NCI-H524 (cell line): ENCODE measurements at places on chromosomes 12 and 14.
A peak's percentile ranks its signal among the peaks of the same experiment; 100 is the strongest.

GRCh38 chr12:48157889-48158370 is 615 bp upstream of the ASB8 start:
- DNase-seq: no peak

GRCh38 chr12:26971963-26972362 is 33.7 kb downstream of the FGFR1OP2 start:
- no peak for DNase-seq

DNA sequence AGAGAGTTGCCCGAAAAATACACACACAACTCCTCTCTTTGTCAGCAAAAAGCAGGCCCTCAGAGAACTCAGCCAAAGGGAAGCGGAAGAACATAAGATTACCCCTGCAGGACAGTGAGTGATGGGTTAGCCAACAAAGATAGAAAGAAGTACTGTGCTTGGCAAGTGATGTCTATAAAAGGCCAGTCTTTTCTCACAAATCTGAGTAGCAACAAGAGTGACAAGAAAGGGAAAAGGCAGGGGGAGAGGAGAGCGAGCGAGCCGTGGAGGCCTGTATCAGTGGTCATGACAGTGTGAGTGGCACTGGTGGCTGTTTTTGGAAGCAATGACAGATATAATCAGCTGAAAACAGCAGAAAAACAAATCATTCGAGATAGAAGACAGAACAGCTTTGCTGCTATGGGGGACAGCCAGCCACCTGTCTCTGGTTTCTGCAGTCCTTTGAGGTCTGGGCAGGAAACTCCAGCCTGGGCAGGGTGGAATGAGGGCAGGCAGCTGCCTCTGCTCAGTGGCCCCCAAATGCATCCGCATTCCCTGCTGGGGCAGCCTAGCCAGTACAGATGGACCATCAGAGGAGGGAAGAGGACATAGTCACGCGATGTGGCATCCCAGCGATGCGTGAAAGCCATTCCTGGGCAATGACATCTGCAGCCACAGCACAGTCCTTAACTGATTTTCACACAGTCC is 74.7 kb downstream of the TRIM9 start:
- no peak for DNase-seq

- DNase-seq: no peak
These were observed 420.6 kb downstream of the RAD51B start for GRCh38 chr14:68239988-68240771.

DNA sequence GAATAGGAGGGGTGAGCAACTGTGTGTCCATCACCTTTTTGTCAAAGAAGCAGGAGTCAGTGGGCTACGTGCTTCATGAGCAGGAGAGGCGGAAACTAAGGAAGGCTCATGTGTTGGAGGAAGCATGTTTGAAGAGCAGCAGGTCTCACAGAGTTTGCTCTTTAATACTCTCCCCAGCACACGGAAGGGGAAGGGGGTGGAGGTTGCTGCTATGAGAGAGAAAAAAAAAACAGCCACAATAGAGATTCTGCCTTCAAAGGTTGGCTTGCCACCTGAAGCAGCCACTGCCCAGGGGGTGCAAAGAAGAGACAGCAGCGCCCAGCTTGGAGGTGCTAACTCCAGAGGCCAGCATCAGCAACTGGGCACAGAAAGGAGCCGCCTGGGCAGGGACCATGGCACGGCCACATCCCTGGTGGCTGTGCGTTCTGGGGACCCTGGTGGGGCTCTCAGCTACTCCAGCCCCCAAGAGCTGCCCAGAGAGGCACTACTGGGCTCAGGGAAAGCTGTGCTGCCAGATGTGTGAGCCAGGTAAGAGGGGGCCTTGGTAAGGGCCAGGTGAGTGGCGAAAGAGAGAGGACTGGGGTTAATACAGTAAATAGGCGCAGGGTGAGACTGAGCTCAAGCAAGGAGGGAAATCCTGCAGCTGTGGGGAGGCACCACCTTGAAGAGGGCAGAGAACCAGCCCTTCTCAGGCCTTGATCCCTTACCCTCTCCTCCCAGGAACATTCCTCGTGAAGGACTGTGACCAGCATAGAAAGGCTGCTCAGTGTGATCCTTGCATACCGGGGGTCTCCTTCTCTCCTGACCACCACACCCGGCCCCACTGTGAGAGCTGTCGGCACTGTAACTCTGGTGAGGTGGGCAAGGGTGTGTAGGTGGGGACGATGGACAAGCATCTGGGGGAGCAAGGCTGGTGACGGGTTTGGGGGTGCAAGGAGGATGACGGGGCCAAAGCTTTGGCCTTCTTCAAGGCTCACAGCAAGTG is at the start of gene CD27:
Gene CD27 (plus strand): TSS at position 252 of the 985 bp plus-strand sequence. CDS start 141 bp downstream, at position 393.
- no peak for DNase-seq

- peak; percentile 78 for DNase-seq
These were observed 3.8 kb downstream of the TRAF3 start for GRCh38 chr14:102781063-102781462.

- no peak for DNase-seq
These were observed 73.7 kb downstream of the DUSP16 start for GRCh38 chr12:12488823-12489550.

DNA sequence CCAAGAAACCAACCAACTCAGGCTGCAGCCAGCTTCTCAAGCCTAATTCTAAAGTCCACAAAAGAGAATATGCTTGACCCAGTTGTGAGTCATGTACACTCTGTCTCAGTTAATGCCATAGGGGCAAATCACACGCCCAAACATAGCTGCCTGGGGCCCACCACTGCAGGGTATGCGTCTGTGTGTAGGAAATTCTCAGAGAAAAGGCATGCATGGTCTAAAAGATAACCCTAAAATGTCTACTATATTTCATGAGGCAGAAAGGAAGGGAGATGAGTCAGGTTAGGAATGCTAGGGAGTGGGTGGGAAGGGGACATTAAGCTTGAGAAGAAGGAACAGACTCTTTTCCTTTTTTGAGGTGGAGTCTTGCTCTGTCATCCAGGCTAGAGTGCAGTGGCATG is 22.3 kb upstream of the SPTLC2 start:
- no peak for DNase-seq

GRCh38 chr12:71276541-71276940 is 118.7 kb upstream of the TSPAN8 start:
- DNase-seq: no peak

DNA sequence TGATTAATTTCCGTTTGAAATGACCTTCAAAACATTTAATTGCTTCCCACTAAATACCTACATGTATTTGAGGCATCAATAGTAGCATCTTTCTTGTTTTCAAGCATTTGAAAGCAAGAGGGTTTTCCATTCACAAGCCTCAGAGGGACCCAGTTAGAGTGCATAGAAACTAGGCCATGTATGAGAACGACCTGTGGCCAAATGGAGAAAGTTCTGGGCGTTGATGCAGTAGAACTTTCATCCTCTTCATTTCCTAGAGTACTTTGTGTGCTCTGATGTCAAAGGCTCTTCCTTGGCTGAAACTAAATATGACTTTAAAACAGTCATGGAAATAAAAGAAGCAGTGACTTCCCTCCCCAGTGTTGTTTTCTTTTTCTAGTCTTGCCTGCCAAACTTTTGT is 944 bp upstream of the DHRS7 start:
- DNase-seq: no peak

DNA sequence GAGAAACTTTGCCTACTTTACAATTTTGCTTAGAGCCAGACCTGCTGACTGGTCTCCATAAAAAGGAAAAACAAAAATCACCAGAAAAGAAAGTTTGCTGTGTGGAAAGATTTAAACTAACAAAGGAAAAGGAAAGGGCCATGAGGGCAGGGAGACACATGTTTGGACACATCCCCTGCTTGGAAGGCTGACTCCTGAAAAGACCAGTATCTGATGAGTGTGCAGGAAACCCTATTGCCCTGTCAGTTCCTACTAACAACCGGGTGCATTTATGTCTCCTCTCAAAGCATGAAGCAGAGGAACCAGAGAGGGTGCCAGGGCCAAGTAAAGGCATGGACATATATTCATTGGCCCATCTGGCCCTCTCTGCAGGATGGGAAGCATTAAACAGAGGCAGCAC is 7.0 kb upstream of the STAB2 start:
- DNase-seq: no peak

DNA sequence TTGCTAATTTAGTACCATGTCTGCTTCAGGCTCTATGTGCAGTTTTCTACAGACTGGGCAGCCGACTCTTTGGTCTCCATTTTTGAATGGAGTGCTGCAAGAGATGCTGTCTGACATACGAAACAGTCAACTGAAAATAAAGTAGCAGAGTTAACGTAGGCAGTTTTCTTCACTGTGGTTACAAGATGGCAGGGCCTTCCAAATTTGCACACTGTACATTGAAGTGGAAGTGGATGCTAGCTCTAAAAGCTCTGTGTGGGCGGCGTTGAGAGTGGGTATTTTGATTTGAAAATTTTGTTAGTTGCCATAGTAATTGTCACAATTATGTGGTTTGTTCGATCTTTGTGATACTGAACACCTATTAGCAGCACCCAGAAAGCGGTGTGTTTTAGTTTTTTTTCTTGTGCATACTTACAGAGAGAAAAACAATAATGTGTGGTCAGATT is 154.9 kb upstream of the ATP2B1 start:
- no peak for DNase-seq

- no peak for DNase-seq
These were observed 92.0 kb downstream of the EPS8 start for GRCh38 chr12:15697201-15697600.
